Omental fat pad (tissue), 4 donors: ENCODE measurements at places on chromosomes 11 and 22.

- no peak for DNase-seq
These were observed 556 bp downstream of the CRYBB2 start for GRCh38 chr22:25219948-25220442.

DNA sequence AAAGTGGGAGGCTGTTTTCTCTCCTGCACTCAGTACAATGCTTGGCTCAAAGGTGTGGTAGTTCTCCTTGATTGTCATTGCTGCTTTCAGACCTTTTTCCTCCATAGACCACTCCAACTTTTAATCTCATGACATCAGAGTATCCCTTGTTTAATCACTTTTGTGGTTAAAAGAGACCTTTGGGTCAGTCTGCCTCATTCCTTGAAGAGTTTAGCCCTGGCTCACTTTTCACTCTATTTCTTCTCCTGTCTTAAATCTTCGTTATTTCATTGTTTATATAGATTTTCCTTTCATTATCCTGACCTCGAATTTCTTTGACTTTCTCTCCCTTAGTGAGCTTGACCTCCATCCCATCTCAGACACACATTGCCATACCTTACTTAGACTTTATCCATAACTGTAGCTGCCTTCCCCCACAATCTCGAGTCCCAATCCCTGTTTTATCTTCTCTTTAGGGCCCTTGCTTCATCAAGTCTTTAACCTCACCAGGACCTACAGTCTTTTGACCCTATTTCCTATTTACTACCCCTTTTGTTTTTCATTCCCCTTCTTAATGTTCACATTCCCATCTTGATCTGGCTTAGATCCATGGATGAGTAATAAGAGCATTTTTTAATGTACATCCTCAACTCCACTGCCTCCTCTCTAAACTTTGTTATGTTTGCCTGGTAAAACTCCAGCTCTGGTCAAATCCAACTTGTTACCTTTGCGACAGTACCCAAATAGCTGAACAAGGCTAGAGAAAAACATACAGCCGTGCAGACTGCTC lies 9.5 kb downstream of the ATXN10 start:
- DNase-seq: no peak

DNA sequence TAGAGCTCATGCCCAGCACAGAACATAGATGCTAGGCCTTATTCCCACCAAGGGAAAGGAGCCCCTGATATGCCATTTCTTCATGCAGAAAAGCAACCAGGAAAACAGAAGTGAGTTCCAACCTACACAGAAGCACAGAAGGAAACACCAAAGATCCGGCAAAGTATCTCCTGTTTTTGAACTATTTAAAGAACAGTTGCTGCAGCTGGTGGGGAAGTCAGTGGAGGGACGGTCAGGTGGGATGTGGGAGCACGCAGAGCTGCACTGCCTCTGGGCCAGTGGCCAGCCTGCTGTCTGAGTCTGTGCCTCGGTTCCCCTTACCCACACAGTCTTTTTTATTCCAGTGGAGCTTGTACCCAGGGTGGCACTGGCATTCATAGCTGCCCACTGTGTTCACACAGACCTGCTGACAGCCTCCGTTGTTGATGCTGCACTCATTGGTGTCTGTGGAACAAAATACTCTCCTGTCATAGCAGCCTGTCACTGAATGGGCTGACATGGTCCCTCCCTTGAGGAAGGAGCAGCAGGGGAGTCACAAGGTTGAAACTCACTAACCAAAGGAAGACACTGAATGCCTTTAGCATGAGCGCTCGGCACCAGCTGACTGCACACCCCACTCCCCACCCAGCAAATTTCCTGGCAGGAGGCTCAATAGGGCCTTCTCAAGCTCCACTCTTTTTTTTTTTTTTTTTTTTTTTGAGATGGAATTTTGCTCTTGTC lies 37.9 kb downstream of the SCUBE2 start:
- DNase-seq: no peak

DNA sequence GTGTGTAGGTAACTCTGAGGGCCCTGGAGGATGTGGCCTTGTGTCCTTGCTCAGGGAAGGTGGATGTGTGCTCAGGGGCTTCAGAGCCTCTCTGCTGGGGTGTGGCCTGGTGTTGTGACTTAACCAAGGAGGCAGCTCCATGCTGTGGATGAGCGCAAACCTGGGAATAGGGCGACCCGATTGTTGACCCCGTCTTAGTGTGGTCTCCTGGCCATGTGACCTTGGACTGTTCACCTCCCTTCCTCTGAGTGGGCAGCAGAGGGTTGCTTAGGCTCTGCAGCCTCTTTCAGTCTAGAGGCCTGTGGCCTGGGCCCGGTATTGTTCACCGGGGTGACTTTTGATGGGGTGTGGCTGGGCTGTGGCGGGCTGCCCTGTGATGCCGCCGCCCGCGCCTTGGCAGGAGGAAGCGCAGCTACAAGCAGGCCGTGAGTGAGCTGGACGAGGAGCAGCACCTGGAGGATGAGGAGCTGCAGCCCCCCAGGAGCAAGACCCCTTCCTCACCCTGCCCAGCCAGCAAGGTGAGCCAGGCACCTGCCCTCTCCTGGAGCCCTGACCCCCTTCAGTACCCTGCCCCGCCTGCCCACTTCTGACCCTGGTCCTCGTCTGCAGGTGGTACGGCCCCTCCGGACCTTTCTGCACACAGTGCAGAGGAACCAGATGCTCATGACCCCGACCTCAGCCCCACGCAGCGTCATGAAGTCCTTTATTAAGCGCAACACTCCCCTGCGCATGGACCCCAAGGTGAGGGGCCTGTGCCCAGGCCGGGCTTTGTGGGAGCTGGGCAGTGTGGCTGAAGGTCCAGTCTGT lies 16.7 kb downstream of the INCENP start:
- no peak for DNase-seq

GRCh38 chr22:48488149-48488551 lies 1339.5 kb downstream of the BRD1 start:
- DNase-seq: no peak

DNA sequence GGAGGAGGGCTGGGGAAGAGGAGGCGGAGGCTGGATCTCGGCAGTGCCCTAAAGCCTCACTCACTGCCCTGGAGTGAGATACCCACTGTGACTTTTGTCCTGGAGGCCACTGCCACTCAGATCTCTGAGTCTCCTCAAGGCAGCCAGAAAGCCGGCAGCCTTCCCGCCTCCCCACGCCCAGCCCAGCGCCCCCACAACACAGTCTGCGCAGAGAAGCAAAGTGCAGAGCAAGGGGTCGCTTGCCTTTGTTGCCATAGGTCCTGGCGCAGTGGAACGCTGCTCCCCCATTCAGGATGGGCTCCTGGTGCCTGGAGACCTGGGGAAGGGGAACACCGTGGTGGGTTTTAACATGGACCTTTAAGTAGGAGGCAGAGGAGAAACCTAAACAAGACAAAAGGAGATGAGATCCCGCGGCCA lies 17.6 kb downstream of the PATZ1 start:
- DNase-seq: no peak

GRCh38 chr11:13782390-13783075 lies 114.1 kb downstream of the FAR1 start:
- DNase-seq: no peak

GRCh38 chr11:34732831-34733230 lies 111.9 kb downstream of the EHF start:
- DNase-seq: no peak

GRCh38 chr11:104624021-104624420 lies 274.2 kb downstream of the CASP12 start:
- DNase-seq: no peak

- DNase-seq: no peak
These were observed 14.5 kb downstream of the MAP6 start for GRCh38 chr11:75654314-75654713.

DNA sequence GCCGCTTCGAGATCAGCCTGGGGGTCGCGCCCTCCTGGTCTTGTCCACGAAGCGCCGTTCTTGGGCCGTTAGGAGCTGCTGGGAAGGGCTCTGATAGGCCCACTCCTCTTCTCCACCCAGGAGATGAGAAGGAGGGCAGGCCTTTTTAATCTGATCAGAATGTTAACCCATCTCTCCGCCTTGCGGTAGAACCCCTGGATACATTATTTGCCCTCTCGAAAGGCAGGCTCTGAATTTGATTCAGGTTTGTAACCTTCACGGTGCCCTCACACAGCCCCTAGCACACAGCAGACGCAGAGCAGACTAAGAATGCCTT lies at the start of gene CCDC83:
TSS of gene CCDC83 (plus strand) at position 43 of the 316 bp plus-strand sequence. CDS start 9,741 bp downstream, outside the sequence.
- no peak for DNase-seq

- no peak for DNase-seq
These were observed 68.2 kb downstream of the FBXO7 start for GRCh38 chr22:32542677-32543357.

DNA sequence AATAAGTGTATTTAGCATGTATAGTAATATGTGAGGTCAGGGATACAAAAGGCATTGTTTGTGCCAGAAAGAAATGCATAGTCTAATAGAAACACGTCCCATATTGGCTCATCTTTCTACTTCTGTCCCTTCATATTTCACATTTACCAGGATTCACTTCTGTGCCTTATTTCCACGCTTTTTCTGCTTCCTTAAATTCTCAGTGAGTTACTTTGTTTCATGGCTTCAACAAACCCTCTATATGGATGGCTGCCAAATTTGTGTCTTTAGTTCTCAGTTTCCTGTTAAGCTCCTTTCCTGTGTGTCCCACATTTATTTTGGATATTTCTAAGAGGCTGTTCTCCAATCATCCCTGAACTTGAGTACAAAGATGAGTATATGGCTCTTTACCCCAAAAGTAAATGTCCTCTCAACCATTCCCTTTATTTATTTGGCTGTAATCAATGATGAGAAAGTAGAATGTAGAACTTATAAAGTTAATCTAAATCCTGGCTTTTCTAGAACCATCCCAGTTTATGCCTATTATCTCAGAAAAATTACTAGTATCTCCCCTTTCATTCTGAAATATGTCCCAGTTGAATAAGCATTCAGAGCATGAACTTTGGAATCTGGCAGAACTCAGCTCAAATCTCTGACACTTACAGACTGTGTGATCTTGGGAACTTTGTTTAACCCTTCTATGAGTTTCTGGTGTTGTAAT lies 23.5 kb downstream of the OR8B12 start:
- no peak for DNase-seq

GRCh38 chr11:128662076-128662475 lies 31.8 kb upstream of the FLI1 start:
- DNase-seq: no peak

- DNase-seq: no peak
These were observed 116.1 kb downstream of the UVRAG start for GRCh38 chr11:75931124-75931523.

GRCh38 chr11:76984743-76985142 lies 49.5 kb upstream of the B3GNT6 start:
- DNase-seq: no peak

- no peak for DNase-seq
These were observed 1217.6 kb downstream of the JRKL start for GRCh38 chr11:97607291-97608000.

GRCh38 chr22:43129426-43130425 lies 13.5 kb downstream of the MCAT start:
- no peak for DNase-seq

- DNase-seq: no peak
These were observed 5.6 kb downstream of the ARHGEF17 start for GRCh38 chr11:73313652-73314051.

DNA sequence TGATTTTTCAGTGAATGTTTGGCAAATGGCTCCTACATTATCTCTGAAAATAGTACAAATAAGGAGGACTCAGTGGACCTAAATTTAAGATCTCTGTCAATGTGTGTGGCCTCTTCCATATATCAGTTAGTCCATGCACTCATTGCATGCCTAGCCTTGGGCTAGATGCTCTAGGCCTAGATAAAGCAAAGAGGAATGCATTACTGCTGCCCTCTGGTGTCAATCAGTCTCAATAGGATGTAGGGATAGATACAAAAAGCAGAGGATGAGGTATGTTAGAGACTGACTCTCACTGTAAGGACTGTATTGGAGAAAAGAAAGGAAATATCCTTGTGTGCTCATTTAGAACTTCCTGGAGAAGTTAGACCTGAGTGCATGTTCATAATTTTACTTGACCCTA lies 42.0 kb downstream of the MS4A2 start:
- no peak for DNase-seq

DNA sequence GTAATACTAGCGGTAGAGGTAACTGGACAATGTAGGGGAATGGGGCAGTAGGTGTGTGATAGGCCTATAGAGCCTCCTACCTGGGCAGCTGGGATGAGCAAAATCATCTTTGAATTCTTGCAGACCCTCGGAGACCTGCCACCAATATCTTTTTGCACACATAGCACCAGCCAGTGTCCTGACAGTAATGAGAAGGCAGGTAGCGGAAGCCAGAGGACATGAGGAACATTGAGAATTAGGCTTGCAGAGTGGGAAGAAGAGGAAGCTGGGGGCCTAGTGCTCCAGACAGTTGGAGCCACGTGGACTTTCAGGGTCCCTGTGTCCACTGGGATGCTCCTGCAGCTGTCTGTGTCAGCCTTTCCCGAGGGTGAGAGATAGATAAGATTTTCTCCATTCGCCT lies 17.2 kb upstream of the SYT13 start:
- DNase-seq: no peak

GRCh38 chr11:125743681-125744080 lies 2.4 kb upstream of the PATE1 start:
- DNase-seq: no peak

DNA sequence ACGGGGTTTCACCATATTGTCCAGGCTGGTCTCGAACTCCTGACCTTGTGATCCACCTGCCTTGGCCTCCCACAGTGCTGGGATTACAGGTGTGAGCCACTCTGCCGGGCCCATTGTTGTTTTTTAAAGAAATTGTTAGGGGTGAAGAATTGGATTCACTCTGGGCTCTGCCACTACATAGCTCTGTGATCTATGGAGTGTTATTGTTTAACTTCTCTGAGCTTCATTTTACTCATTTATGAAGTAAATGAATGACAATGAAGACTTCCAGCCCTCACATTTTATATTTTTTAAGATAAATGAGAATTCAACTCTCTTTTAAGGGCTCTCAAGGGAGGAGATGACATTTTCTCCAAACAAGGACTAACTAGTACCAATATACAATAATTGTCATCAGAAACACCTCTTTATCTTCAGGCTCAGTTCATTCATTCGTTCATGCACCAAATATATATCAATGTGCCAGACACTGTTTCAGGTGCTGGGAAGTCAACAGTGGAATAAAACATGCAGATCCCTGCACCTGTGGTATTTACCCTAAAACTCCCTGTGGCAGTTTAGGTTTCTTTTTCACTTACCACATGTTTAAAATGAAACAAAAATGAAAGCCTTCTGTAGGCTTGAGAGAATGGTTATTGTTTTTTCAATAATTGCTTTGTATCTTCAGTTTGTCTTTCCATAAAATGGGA lies 23.5 kb upstream of the GRAMD1B start:
- no peak for DNase-seq

- no peak for DNase-seq
These were observed 6.4 kb downstream of the ATG2A start for GRCh38 chr11:64910451-64911093.

DNA sequence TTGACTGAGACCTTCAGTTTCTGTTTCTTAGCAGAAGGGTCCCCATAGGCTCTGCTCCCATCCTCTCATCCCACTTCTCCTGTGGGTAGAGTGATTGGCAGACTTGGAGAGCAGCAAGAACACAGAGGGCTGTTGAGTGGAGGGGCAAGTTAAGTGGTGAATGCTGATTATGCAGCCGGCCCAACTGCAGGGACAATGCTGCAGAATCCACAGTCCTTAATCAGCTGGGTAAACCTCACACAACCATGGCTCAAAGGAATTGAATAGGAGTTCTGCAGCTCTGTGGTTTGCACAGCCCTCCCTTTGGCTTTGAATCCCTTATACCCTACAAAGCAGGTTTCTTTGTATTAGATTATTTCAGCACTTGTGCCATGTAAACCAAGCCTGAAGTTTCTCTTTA lies 161.1 kb downstream of the NAV2 start:
- DNase-seq: no peak

- DNase-seq: no peak
These were observed 2.7 kb downstream of the NEAT1 start for GRCh38 chr11:65425105-65425970.

GRCh38 chr11:119084663-119085436 lies at the start of gene HMBS:
TSS of gene HMBS (plus strand) at chr11:119084881. CDS start at chr11:119085034, 153 bp downstream.
- DNase-seq: peak; percentile 90
